ENCODE measurements at places on chromosomes 12 and 14.

DNA sequence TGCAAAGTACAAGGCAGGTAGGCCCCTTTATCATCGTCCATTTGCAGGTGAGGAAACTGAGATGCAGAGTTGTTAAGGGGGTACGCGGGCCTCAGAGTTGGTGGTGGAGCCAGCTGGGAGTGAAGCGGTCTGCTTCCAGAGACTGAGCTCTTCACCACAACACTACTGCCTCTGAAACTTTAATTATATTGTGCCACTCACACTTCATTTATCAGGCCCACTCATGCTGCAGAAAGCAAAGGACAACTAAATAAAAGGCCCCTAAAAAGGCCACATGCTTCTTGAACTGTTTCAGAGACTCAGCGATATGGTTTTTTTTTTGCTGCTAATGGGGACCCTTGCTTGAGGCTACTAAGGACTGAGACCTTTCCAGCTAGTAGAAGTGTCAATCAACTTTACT is 153.1 kb downstream of the TTC7B start:
- no peak for DNase-seq

GRCh38 chr14:104318558-104319490 is 180.4 kb downstream of the KIF26A start:
- no peak for DNase-seq

DNA sequence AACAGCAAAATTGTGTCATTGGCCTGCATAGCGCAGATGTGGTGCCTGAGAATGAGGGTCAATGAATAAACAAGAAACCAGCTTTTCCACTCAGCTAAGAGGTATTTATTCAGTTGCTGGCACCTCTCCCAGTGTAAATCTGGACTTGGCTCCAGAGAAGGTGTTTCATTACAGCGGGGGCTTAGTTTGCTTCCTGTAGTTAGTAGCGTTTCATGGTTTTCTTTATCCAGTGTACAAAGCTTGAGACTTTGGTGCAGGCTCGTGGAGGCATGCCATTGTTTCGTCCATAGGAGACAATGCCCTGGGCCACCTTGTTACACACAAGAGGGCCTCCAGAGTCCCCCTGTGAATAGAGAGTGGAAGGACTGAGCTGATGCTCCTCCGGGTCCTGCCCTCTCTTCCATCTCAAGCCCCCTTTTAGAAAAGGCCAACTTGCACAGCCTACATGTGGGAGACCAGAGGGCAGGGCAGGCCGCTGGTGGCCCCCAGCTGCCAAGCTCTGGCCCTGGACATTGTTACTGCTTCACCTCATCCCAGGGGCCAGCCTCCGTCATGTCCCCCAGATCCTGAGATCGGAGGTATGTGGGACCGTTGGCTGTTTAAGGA is 3.0 kb downstream of the GZMB start:
- DNase-seq: no peak

GRCh38 chr14:74945261-74945851 is 10.0 kb downstream of the PGF start:
- no peak for DNase-seq

GRCh38 chr14:21069388-21070082 is 569 bp upstream of the ARHGEF40 start:
- DNase-seq: no peak

- no peak for DNase-seq
Observed at GRCh38 chr14:64983439-64984310, 3.0 kb upstream of the FNTB start.

- no peak for DNase-seq
Observed at GRCh38 chr14:81263777-81264410, 43.1 kb upstream of the GTF2A1 start.
